GM20000 (cell line): ENCODE measurements at places on chromosomes 11 and 22.

DNA sequence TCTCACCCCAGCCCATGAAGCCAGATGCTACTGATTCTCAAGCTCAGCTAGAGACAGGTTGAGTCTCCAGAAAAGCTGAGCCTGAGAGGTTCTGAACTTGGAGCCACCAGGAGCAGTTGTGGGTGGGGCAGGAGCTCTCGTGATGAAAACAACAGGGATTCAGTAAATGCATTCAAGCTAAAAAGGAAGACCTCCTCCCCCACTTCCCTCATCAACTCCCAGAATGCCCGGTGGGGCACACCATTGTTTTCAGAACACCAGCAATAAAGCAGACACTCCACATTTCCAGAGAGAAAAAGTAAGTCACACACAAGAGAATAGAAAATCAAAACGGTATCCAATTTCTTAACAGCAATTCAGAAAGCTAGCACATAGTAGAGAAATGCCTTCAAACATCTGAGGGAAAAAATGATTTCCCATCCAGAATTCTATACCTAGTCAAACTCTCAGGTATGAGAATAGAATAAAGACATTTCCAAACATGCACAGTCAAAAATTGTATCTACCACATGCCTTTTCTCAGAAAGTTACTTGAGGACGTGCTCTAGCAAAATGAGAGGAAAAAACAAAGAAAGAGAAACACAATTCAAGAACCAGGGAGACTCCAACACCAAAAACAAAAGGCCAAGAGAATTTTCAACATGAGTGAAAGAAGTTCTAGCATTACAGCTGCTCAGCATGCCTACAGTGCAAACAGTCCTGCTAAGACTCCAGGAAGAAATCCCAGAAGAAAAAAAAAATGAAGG is 56.8 kb downstream of the CDKN1C start:
- no peak for DNase-seq

GRCh38 chr11:92297567-92298553 is 73.2 kb downstream of the FAT3 start:
- DNase-seq, result no peak

- no peak for DNase-seq
These were observed 47.2 kb downstream of the BUD13 start for GRCh38 chr11:116725434-116726221.

- no peak for DNase-seq
These were observed 88.8 kb upstream of the BARX2 start for GRCh38 chr11:129286813-129287212.

GRCh38 chr11:92396133-92396532 is 171.5 kb downstream of the FAT3 start:
- no peak for DNase-seq

GRCh38 chr11:64356498-64357411 is 2.2 kb upstream of the RPS6KA4 start:
- DNase-seq, result peak; percentile 55

DNA sequence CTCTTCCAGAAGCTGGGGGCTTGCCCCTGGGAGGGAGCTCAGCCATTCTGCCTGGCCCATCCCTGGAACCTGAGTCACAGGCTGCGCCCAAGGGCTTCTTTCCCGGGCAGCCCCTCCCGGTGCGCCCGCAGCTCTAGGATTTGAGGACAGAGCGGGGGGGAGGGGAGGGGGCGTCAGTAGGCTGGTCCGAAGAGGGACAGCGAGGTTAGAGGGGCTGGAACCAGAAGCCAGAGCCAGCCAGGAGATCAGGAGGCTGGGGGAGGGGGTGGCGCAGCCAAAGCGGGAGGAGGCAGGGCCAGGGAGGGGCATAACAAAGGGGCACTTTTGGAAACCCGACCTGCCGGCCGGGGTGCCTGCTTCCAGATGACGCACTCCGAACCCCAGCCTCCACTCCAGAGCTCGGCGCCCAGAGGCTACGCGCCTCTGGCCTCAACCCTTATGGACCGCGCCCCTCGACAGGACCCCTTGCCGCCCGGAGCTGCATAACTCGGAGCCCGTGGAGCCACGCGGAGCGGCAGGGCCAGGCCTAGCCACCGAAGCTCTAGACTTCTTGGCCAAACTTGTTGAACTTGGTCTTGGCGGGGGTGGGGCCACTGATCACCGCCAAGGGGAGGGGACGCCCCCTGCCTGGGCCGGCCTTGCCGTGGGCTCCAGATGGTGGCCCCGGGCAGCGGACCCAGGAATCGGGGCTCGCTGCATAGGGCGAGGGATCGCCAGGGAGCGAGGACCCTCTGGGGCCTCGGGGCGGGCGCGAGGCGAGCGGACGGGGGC is 744 bp downstream of the PACSIN3 start:
- no peak for DNase-seq

- DNase-seq, result no peak
These were observed 13.6 kb downstream of the CHEK2 start for GRCh38 chr22:28728002-28728401.

DNA sequence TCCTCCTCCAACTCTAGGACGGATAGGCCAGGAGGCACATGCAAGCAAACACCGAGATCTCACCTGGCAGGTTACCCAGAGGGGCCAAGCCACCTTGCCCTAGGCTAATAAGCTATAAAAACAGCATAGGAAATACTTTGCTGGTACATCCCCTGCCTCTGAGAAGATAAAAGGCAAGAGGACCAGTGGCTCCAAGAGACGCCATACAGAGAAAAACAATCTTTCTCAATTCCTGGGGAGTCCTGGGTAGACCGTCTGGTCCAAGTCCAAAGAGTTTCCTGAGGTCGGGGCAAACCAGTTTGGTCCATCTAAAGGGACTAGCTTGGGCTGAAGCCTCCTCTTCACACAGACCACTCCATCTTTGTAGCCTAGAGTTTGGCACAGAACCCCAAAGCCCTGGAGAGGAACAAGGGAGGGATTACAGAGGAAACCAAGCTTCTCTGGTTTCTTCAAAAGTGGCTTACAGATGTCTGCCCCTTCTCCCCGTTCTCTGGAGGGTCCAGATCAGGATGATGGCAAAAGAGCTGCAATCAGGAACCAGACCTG is 40.4 kb downstream of the NUMA1 start:
- no peak for DNase-seq

- no peak for DNase-seq
These were observed 262.8 kb downstream of the BRD1 start for GRCh38 chr22:49564666-49565515.

DNA sequence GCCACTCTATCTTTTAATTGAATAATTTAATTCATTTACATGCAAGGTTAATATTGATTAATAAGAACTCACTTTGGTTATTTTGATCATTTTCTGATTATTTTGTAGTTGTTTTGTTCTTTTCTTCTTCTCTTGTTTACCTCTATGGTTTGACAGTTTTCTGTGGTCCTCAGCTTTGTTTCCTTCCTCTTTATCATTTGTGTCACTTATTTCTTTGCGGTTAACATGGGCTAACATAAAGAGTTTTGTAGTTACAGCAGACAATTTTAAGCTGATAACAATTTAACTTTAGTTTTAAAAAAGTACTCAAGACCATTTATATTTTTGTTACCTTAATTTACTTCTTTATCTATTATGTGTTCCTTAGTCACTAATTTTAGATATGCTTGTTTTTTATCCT is 1032.8 kb upstream of the RAG2 start:
- DNase-seq, result no peak

DNA sequence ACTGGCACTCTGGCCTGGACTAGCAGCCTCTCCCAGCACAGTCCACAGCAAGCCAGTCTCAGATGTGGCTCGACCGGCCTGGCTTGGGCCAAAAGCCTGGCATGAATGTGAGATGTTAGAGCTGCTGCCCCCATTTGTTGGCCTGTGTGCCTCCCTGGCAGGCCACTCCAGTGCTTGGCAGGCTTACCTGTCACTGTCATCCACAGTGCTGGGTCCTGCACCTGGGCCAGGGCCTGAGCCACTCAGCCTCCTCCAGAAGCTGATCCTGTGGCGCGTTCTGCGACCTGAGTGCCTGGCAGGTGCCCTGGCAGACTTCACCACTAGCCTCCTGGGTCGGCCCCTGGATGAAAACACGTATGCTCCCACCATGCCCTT is 36.1 kb downstream of the RRP8 start:
- no peak for DNase-seq

DNA sequence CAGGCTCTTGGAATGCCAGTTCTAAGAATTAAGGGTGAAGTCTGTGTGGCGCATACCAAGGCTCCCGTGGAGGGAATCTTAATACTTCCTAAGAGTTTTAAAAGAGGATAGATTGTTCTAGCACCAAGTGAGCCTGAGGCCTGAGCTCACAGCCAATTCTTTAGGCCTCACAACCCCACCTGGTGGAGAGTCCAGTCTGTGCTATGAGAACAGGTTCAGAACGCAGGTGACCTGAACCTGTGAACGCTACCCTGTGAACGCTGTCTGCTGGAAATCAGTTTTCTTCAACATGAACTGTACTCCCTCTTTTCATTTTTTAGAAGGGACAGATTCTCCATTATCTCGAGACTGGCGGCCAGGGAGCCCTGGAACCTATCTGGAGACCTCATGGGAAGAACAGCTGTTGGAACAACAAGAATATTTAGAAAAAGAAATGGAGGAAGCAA is 43.2 kb upstream of the DLAT start:
- peak; percentile 76 for DNase-seq

- no peak for DNase-seq
These were observed 29.2 kb downstream of the CPT1A start for GRCh38 chr11:68812526-68812925.

DNA sequence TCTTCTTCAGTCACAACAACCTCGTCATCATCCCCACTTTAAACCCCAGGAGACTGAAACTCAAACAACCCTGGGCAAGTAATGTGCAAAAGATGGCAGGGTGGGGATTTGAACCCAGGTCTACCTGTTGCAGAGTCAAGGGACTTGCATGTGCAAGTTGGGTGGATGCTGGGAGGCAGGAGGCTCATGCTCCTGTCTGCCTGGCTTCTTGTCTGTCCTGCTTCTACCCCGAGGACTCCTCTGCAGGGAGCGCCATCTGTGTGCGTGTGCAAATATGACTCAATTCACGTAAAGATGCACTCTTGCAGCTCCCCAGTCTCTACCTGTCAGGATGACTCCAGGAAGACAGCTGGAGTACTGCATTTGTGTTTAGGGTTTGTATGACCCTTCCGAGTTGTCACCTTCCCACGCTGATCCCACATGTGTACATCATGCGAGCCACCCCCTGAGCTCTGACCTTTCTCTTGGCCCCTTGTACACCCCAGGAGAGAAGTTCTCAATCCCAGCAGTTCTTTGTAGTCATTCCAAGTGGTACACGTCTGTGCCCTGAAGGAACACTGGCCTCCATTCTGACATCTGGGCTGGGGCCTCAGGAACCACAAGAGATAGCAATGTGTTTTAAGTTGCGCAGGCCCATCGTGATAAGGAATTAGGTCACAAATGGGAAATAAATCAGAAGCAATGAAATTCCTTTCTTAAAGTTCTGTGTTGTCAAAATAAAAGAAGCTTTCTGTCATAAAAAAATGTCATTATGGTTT is 95.7 kb downstream of the CWC15 start:
- no peak for DNase-seq

- no peak for DNase-seq
These were observed 19.2 kb downstream of the SLC43A1 start for GRCh38 chr11:57496109-57496820.

DNA sequence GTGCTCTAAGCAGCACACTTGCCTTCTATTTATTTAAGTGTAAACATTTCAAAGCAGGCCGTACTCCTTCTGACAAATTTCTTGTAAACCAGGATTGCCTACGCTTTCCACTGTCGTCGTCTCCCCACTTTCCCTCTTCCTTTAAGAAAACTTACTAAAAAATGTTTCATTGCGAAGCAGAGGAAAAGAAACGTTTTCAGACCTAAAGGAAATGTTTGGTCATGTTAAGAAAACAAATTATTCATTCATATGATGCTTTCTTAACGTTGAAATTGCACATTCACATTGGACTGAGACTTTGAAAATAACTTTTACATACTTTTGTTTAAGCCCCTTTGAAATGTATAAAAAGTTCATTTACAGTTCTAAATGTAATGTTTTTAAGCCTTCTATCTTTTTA is 106.0 kb downstream of the EMSY start:
- DNase-seq, result no peak

DNA sequence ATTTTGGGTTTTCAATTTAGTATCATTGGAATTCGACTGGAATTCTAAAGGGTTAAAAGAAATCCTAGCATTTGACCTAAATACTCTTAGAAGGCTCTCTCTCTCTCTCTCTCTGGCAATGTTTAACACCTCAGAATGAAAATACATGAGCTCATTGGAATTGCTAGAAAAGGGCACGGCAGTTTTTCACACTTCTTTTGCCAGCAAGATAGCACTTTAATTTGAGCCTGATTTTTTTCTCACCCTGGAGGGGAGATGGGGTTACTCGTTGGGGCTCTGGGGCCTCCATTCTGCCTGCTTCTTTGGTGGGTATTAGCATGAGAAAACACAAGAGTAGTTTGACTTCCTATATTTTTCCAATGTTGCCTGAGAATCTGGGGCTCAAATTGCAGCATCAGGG is 22.8 kb upstream of the CLMP start:
- DNase-seq, result no peak

- peak; percentile 91 for DNase-seq
These were observed 2.1 kb upstream of the CPT1A start for GRCh38 chr11:68843703-68844312.

- DNase-seq, result no peak
These were observed 855.8 kb upstream of the LRRC4C start for GRCh38 chr11:42315267-42315666.

GRCh38 chr11:36540998-36541397 is 26.8 kb upstream of the RAG1 start:
- peak; percentile 55 for DNase-seq

DNA sequence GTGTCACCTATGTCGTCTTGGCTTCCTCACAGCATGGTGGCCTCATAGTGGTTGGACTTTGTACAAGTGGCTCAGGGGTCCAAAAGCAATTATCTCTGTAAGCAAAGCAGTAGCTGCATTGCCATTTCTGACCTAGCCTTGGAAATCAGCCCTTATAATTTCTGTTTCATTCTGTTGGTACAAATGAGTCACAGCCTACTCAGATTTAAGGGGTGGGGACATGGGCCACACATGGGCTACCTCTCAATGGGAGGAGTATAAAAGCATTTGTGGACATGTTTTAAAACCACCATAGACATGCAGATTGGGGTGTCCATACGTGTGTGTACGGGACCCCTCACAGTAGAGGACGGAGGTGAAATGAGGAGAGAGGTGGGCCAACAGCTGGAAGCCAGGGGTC is 41.6 kb downstream of the CHRDL2 start:
- no peak for DNase-seq

DNA sequence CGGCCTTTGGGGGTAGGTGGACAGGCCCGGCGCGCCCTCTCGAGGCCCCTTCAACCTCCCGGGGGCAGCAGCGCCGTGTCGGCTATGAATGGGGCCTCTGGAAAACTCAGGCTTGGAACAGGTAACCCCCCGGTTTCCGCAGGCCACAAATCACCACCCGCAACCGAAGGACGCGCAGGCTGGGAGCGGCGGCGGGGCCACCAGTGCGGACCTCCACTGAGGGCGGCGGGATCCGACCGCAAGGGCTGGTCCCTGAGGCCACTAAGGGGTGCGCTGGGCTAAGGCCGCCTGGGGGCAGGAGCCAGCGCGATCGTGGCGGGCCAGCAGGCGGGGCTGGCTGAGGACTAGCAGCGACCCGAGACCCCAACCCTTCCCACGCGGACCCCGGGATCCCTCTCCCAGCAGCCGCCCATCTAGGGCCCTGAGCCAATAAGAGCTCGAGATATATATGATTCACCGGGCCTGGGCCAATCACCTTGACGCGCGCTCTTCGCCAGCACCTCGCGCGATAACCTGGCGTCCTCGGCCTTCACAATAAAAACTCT is 609 bp upstream of the ATF4 start:
- DNase-seq, result peak; percentile 98
